HT-29 (cell line): ENCODE measurements at places on chromosomes 2 and 18. TPM values are rescaled to one million over a fixed set of nuclear protein-coding genes. Genes with fewer than 3 reads are reported as not detected.

Gene INHBB
- total RNA-seq: not detected in 2 replicates

Gene LHCGR
- not detected in 2 replicates for total RNA-seq

Gene RAB6C
- total RNA-seq: not detected in 2 replicates

Gene C2orf15
- total RNA-seq: 4.6 and 4.9 TPM in 2 replicates

Gene SPDYA
- total RNA-seq: 0.46 and 1.1 TPM in 2 replicates

DNA sequence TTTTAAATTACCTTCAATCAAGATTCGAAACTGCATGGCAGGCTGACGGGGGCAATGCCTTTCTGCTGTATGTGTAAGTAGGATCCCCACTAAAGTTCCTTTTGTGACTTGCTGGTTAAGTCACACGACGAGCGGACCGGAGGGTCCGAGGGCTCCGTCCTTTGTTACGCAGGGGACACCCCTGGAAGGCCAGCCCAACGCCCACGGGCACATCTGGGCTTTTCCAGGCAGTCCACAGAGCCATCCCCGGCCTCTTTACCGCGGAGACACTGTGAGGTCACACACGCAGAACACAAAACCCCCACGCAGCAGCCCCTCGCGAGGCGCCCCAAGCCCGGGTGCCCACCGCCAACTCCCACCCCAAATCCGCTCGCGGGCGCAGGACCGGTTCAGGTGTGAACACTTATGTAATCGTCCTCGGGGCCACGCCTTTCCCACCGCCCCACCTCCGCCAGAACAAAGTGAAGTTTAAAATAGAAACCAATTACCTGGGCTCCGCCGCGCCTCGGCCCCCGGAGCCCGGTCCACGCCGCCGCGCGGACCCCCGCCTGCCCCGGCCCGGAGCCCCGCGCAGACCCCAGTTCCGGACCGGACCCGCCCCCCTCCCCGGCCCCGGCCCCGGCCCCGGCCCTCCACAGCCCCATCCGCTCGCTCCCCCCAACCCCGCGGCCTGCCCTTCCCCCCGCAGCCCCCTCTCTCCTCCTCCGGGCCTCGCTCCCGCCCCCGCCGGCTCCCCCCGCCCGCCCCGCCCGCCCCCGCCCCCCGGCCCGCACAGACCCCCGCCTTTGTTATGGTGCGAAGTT lies 4.2 kb downstream of the ZNF516 start:
- peak; percentile 20 for DNase-seq

DNA sequence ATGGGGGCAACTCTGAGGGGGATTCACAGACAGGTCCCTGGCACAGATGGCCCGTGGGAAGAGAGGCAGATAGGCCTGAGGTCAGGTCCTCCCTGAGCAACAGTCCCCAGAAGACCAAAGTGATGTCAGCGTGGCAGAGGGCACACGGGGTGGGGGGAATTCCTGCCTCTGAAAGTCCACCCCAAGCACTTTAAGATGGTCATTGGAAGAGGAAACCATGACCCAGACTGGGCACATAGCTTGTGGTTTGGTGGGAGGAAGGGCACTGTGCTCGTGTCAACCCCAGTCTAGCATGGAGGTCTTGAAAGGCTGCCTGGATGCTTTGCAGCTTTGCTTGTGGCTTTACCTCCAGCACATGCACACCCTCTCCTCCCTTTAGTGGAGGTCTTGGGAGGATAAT lies 38.0 kb upstream of the SIX2 start:
- no peak for DNase-seq

GRCh38 chr2:239824046-239824694 lies 201.0 kb downstream of the NDUFA10 start:
- DNase-seq: peak; percentile 77

- no peak for DNase-seq
Observed at GRCh38 chr2:50478362-50478761, 553.6 kb downstream of the NRXN1 start.

GRCh38 chr2:162473-163382 lies 101.1 kb downstream of the SH3YL1 start:
- DNase-seq: no peak

DNA sequence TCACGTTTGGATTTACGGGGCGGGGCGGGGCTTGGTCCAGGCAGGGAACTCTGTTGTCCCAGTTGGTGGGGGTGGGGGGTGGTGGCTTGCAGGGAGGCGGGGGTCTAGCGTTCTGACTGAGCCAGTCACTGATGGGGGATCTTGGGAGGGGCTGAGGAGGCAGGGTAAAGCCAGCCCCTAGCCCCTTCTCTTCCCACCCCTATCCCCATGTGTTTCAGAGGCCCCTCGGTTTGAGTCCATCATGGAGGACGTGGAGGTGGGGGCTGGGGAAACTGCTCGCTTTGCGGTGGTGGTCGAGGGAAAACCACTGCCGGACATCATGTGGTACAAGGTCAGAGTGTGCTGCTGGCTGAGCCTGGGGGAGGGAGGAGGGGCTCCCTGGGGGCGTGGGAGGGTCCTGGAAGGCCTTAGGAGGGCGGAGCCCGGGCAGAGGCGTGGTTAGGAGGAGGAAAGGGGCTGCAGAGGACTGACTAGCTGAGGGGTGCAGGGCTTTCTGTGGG lies 22.0 kb upstream of the GMPPA start:
- DNase-seq: no peak

DNA sequence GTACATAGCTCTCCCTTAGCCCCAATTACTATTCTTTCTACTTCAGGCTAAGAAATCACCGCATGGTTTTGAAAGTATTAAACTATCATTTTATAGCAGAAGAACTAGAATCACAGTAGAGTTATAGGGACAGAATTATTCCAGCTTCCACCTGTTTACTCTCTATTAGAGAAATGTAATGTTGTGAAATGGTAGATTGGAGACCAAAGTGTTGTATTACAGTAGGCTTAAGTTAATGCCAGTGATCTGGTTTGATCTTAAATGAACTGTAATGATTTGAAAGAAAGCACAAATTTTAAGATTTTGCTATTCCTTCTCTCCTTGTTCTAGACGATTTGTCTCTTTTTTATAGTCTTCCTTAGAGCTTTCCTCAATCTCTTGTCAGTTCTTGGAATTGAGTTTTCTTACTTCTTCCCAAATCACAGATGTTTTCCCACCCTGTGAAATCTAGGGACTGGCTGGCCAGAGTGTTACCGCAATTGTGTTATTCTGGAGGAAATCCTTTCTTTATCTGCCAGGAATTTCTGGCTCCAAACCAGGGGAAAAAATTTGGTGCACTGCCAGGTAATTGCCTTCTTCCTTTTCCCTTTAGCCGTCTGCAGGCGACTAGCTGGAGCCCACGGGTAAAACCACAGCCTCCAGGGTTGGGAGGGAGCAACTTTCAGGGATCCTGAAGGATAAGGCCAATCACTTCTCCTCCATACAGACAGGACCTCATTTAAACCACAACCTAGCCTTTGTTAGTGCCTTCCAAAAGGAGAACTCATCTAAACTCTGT lies 51.7 kb downstream of the NOP58 start:
- peak; percentile 80 for DNase-seq

DNA sequence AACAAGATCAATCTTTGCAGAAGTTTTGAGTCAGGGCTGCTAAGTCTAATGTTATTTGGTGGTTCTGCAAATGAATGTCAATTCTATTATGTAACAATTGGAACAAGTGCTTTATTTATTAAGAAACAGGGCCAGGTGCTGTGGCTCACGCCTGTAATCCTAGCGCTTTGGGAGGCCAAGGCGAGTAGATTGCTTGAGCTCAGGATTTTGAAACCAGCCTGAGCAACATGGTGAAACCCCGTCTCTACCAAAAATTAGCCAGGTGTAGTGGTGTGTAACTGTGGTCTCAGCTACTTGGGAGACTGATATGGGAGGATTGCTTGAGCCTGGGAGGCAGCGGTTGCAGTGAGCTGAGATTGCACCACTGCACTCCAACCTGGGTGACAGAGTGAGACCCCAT lies 13.2 kb upstream of the RNF103 start:
- no peak for DNase-seq

- peak; percentile 71 for DNase-seq
Observed at GRCh38 chr2:119425620-119426395, 5.8 kb upstream of the TMEM37 start.

GRCh38 chr2:40592218-40592617 lies 140.3 kb upstream of the SLC8A1 start:
- DNase-seq: no peak

GRCh38 chr2:159063677-159064076 lies 95.2 kb downstream of the TANC1 start:
- no peak for DNase-seq

- DNase-seq: no peak
Observed at GRCh38 chr18:35938562-35938961, 33.9 kb upstream of the RMP24 start.

- no peak for DNase-seq
Observed at GRCh38 chr2:86143307-86143706, 37.3 kb downstream of the PTCD3 start.

DNA sequence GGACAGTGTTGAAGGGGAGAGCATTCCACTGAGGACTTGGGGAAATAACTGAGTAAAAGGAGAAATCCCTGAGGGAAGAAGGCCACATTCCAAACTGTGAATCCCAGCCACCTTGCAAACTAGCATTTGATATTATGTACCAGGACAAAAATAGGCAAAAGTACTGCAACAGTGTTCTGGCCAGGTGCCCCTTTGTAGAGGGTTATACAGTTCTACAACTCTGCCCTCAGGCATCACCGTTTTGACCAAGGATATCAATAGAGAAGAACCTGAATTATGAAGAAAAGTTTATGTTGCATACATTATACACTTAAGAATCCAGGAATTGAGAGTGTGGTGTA lies 20.6 kb upstream of the CAVIN2 start:
- DNase-seq: no peak

- no peak for DNase-seq
Observed at GRCh38 chr18:48852292-48852691, 98.5 kb downstream of the SMAD7 start.
